ENCODE measurements at places on chromosomes 4 and X. TPM values are rescaled to one million over a fixed set of nuclear protein-coding genes. Genes with fewer than 3 reads are reported as not detected.
A peak's percentile ranks its signal among the peaks of the same experiment; 100 is the strongest.

- no peak for DNase-seq
- H3K36me3 ChIP-seq, result no peaks in the 10 kb centered on the region
- H3K27me3 ChIP-seq, result no peaks in the 10 kb centered on the region
- no peaks in the 10 kb centered on the region for H3K4me1 ChIP-seq
- no peak overlapping the region for H3K27ac ChIP-seq
Measured at GRCh38 chrX:71603618-71604017, 14.7 kb downstream of the CXCR3 start.

DNA sequence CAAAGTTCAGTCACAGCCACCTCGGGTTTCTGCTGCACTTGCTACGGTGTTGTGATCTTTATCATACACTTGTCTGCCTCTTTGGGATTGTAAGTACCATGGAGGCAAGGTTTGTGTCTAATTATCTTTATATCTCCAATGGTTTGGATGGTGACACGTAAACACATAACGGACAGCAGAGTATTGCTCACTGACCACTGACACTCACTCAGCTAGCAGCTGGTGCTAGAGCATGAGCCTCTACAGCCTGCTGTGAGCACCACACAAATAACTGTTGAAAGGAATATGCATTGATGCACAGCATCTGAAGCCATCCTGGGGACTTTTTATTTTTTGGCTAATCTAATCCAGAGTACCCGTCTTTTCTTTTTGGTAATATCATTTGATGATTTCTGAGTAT, 156.0 kb downstream of the DCLK2 start:
- no peak overlapping the region for H3K27ac ChIP-seq
- H3K36me3 ChIP-seq, result peaks cover 24% of the 10 kb centered on the region
- peaks cover 19% of the 10 kb centered on the region for H3K4me1 ChIP-seq
- no peak overlapping the region for H3K4me3 ChIP-seq
- H3K27me3 ChIP-seq, result no peaks in the 10 kb centered on the region
- DNase-seq, result no peak

DNA sequence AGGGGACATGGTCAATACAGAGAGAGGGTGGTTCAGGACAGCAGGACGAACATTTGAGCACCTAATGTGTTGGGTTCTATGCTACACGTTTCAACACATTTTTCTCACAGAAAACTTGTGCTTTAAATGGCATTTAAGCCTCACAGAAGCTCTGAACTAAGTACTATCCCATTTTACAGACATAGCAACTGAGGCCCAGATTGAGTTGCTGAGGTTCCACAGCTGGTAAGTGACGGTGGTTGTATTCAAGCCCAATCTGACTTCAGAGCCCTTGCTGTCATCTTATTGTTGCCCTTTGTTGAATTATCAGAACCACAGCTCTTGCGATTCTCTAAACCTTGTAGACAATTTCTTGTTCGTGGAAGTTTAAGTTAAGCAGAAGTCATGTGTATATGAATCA, 116.7 kb downstream of the FNIP2 start:
- no peak overlapping the region for H3K27ac ChIP-seq
- H3K27me3 ChIP-seq, result no peaks in the 10 kb centered on the region
- no peak overlapping the region for H3K4me3 ChIP-seq
- peaks cover 51% of the 10 kb centered on the region for H3K36me3 ChIP-seq
- H3K4me1 ChIP-seq, result no peaks in the 10 kb centered on the region

DNA sequence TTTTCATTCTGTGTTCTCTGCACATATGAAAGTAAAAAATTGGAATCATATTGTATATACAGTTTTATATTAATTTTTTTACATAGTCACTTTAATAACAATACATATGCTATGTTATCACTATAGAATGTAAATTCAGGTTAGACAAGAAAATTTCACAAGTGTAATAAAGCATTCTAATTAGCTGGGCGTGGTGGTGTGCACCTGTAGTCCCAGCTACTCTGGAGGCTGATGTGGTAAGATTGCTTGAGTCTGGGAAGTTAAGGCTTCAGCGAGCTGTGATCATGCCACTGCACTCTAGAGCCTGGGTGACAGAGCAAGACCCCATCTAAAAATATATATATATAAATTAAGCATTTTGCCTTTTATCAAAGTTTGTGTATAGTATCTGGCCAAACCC, 95.7 kb downstream of the ANXA3 start:
- H3K36me3 ChIP-seq, result no peaks in the 10 kb centered on the region
- no peak for DNase-seq
- no peaks in the 10 kb centered on the region for H3K27me3 ChIP-seq
- H3K4me3 ChIP-seq, result no peak overlapping the region
- peaks cover 26% of the 10 kb centered on the region for H3K4me1 ChIP-seq
- H3K27ac ChIP-seq, result peak overlapping the region; percentile 42

GRCh38 chr4:108947526-108947925, 184.7 kb upstream of the ETNPPL start:
- no peaks in the 10 kb centered on the region for H3K4me1 ChIP-seq
- H3K36me3 ChIP-seq, result no peaks in the 10 kb centered on the region
- no peak overlapping the region for H3K27ac ChIP-seq
- no peak overlapping the region for H3K4me3 ChIP-seq

DNA sequence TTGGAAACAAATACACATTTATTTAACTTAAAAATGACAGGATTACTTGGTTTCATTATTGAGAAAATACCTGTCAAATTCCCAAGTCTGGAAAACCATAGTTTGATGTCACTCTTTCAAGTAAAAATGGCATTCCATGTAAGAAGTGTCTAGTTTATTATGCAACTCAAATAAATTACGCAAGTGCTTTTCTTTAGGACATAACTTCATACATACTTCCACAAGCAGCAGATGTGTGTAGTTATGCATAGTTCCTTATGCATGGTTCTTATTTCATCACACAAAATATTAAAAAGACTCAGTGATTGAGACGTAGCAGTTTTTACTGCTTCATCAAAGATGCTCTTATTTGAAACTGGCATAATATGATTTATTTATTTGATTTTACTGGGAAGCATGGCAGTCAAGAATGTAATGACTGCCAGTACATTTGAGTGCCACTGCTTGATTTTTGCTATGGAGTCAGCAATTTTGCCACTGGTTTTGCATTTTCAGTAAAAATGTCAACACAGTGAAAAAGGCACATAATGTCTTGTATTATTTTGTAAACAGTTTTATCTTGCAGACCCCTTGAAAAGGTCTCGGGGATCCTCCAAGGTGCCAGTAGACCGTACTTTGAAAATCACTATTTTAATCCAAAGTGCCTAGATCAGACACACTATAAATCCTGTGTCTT, 62.1 kb downstream of the CLCN3 start:
- no peaks in the 10 kb centered on the region for H3K27me3 ChIP-seq
- H3K36me3 ChIP-seq, result no peaks in the 10 kb centered on the region
- no peak overlapping the region for H3K4me3 ChIP-seq
- DNase-seq, result no peak
- H3K4me1 ChIP-seq, result peaks cover 6% of the 10 kb centered on the region

- no peak overlapping the region for H3K4me3 ChIP-seq
- DNase-seq, result no peak
- no peaks in the 10 kb centered on the region for H3K36me3 ChIP-seq
- H3K4me1 ChIP-seq, result peaks cover 14% of the 10 kb centered on the region
- H3K27me3 ChIP-seq, result no peaks in the 10 kb centered on the region
Measured at GRCh38 chr4:98905839-98906238, 23.1 kb downstream of the EIF4E start.

DNA sequence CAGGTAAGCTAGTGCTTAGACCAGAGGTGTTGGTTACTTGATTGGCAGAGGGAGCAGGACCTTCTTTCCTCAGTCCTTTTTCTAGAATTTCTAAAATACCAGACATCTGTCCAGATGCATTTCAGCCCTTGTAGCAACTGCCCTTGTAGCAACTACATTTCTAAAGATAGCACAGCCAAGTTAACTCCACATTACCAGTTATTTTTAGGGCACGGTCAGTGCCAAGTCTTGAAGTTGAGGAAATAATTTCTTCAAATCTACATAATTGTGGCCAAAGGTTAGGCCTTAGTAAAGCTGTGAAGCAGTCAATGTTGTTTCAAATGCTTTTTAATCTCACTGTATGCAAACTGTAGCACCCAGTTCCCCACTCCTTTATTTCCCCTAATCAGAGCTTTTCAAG, 62.9 kb downstream of the MID1IP1 start:
- no peaks in the 10 kb centered on the region for H3K4me1 ChIP-seq
- no peaks in the 10 kb centered on the region for H3K36me3 ChIP-seq
- no peak overlapping the region for H3K27ac ChIP-seq
- no peaks in the 10 kb centered on the region for H3K27me3 ChIP-seq
- no peak for DNase-seq

DNA sequence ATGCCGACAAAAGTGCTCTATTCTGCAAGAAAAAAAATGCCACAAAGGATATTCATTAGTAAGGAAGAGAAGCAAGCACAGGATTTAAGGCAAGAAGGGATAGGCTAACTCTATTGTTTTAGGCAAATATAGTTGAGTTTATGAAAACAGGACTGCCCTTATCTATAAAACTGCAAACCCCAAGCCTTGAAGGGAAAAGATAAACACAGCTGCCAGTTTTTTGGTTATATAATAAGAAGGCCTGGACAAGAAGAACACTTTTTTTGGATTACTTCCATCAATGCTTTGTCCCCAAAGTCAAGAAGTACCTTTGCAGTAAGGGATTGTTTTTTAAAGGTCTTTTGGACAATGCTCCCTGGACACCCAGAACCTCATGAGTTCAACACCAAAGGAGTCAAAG, 45.4 kb upstream of the WWC2 start:
- no peaks in the 10 kb centered on the region for H3K4me1 ChIP-seq
- no peak for DNase-seq
- no peak overlapping the region for H3K27ac ChIP-seq
- H3K4me3 ChIP-seq, result no peak overlapping the region
- peaks cover 6% of the 10 kb centered on the region for H3K36me3 ChIP-seq

ARFIP1 gene
- 38.4 TPM for total RNA-seq

SH3D19 gene
- 290 TPM for total RNA-seq

Data from tibial nerve (tissue), 4 donors.